ENCODE measurements at places on chromosomes 2 and 18.

DNA sequence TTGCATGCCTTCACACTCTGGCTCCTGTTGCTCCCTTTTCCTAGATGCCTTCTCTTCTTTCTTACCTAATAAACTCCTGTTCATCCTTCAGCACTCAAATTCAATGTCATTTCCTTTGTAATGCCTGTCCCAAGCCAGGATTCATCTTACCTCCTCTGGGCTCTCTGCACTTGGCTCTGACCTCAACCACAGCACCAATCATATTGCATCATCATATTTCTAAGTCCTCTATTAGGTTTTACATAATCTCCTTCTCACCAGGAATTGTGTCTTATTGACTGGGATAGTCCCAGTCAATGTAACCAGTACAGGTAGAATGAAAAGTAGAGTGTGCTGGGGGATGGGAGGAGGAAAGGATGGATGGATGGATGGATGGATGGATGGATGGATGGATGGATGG, 187.1 kb downstream of the NRP2 start:
- DNase-seq: peak; percentile 5

DNA sequence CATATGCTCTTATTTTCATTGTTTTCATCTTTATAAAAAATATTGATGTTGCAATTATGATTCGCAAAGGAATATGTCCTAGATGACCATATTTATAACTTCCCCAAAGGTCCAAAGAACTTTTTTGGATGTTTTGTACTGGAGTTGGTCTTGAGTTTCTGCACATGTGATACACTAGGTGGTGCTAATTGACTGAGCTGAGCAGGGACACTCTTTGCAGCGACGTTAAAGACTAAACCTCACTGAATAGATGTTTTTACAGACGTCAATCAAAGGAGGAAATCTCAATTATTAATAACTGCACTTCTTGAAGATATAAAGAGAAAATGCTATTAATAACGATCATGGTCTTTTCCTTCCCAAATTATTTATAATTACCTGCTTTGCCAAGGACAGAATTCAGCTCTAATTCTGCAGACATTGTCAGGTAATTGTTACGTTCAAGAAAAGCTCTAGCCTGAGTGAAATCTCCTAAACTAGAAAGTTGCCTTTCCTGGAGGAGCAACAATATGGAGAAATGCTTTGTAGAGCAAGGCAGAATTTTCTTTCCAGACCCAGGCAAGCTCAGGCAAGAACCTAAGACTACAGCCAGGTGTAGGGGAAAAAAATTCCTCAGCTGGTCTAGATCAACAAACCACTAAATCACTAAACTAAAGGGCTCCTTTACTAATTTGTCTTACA, 119.3 kb upstream of the RBBP8 start:
- peak; percentile 16 for DNase-seq

DNA sequence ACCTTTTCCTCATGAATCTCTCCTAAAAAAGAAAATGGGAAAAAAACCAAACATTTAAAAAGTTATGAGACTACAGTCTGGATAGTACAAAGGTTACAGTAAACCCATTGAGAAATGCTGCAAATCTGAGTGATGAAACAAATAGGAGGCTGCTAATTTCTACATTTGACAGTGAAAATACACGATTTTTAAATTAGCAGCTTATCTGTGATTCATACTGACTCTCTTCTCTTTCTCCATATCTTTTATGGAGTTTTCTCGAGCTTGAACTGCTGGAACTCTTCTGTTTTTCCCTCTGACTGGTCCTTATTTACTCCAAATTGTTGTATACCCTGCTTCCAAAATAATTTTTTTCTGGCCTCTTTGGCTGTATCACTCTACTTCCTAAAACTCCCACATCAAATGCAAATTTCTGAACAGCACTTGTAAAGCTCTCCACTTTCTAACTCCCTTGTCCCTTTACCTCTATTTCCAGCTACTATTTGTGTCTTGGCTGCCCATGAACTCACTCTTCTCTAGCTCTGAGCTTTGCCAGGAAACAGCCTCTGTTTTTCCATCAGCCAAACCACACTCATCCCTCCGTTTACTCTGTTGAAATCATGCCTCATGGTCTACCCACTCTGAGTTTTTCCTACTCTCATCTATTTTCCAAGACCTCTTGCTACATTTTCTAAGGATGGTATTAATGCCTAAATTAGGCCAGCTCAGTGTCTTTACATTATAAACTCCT, 73.7 kb downstream of the RBMS1 start:
- peak; percentile 34 for DNase-seq

DNA sequence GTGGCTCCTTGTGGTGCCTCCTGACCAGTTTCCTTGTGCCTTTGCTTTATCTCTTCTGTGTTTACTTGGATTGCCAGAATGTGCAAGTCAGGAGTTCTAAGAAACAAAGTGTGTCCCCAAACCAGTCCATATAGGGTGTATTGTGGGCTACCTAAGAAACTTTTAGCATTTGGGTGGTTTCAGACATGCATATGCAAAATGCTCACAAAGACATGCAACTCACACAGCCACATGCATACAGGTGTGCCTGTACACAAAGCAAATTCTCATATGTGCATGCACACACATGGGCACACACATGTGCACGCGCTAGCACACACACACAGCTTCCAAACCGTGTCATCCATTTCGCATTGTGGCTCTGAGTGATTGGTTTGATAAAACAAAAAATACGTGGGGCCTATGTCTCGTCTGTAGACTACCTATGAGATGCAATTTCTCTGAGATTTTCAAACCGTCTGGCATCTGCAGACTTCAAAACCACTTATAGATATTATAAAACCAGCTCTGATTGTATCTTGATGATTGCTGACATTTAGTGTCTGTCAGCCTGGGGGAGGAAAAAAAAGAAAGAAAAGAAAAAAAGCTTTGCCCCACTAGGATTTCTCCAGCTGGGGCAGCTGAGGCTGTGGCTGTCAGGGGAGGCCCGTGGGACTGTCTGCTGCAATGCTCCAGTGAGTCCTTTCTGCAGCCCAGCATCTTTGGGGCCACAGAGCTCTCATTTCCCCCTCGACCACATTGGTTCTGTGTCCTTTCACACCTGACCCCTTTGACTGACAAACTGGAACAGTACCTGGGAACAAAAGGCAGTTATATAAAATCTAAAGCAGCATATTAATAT, 556.1 kb downstream of the CMPK2 start:
- DNase-seq: no peak

- no peak for DNase-seq
Measured at GRCh38 chr2:225165052-225165451, 122.8 kb upstream of the DOCK10 start.

GRCh38 chr2:20599861-20600461, 50.9 kb downstream of the HS1BP3 start:
- no peak for DNase-seq

- no peak for DNase-seq
Measured at GRCh38 chr2:46200100-46200690, 97.0 kb upstream of the EPAS1 start.

- DNase-seq: no peak
Measured at GRCh38 chr2:74374509-74375205, 5.5 kb downstream of the DCTN1 start.

- no peak for DNase-seq
Measured at GRCh38 chr2:43321446-43321845, 95.0 kb upstream of the ZFP36L2 start.

DNA sequence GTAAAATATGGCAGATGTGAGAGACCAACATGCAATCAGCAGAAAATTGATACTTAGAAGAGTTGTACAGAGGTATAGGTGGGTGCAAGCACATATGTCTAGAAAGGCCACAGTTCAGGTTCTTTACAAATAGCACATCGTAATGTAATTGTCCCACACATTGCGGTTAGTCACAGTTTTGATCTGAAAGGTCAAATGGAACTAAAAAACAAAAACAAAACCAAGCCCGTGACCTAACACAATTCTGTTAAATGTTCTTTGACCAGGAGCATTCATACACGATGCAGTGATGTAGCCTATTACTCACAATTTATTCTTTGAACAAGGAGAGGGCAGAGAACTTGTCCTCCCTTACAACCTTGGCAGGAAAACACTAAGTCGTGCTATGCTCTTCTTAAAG, 108.9 kb upstream of the MAP4K3 start:
- DNase-seq: no peak

DNA sequence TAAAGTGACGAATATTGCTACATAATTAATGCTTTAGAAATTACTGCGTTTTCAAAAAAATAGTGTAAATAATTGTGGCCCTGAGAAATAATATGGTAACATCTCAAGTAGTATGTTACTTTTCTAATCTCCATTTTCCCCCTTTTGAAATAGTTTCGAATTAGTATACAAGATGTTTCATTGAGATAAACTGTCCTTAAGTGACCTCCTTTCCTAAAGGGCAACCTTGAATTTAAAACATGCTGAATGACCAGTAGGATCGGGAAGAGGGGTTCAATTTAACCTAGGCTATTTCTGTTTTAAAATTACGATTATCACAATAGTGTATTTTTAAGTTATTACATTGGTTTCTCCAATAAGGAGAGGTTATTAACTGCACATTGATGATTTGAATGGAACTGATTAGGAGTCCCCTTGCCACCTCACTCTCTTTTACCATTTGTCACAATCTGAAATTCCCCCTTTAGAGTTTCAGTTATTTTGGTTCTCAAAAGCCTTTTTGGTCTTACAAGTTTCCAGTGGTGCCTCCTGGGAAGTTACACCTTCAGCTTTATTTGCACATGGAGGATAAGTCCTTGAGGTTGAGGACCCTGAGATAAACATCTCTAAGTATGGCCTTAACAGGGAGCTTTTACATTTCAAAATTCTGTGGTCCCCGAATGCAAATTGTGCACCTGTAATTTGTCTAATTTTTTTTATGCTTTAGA, 2.3 kb downstream of the ACTR3 start:
- no peak for DNase-seq

DNA sequence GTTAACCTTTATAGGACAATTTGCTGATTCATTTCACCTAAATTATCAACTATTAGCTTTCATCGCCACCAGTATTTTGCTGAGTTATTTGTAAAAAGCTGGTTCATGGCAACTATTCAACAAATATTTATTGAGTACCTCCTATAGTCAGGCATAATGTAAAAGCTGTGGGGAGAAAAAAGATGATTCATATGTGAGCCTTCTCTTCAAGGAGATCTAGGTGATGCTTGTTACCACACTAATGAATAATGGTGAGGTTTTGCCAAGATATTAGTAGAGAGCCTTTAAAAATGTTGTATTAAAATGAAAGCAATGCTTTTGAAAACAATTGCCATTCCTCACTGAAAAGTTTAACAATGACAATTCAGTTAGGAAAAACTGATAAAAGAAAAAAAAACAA, 187.8 kb downstream of the ANKRD44 start:
- no peak for DNase-seq

DNA sequence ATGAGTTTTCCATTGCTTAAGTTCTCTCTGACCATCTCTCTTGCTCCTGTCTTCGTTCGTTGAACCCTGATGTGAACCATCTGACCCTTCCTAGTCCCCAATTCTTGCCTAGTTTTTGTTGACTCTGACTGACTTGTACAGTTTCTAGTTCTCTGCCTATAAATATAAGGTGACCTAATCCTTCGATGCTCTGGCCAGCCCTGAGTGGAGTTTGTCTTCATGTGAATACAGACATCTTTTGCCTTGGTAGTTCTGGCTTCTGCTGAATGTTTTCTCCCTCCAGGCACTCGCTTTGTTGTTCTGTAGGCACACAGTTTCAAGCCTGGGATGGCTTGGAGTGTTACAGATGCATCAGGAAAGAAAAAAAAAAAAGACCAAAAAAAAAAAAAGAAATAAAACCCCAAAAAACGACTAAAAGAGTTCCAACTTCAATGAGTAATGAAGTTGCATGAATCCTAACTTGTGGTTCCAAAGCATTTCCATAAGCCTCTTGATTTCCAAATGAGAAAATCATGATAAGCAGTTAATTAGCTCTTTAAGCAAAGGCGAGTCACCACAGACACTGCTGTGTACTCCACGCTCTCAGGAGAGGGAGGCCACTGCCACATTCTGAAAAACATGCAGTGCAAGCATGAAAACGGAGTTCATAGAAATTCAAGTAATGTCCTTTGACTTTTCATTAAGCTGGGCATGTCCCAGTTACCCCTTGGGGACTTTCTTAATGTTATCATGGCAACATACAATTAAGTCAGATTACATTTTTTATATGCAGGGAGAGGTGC, 165.2 kb downstream of the TDRD15 start:
- DNase-seq: no peak

GRCh38 chr18:56738184-56738583, 87.0 kb downstream of the WDR7 start:
- DNase-seq: no peak

GRCh38 chr2:172991031-172991430, 84.6 kb upstream of the MAP3K20 start:
- DNase-seq: no peak

- DNase-seq: no peak
Measured at GRCh38 chr18:75378376-75379315, 48.9 kb downstream of the SMIM21 start.

DNA sequence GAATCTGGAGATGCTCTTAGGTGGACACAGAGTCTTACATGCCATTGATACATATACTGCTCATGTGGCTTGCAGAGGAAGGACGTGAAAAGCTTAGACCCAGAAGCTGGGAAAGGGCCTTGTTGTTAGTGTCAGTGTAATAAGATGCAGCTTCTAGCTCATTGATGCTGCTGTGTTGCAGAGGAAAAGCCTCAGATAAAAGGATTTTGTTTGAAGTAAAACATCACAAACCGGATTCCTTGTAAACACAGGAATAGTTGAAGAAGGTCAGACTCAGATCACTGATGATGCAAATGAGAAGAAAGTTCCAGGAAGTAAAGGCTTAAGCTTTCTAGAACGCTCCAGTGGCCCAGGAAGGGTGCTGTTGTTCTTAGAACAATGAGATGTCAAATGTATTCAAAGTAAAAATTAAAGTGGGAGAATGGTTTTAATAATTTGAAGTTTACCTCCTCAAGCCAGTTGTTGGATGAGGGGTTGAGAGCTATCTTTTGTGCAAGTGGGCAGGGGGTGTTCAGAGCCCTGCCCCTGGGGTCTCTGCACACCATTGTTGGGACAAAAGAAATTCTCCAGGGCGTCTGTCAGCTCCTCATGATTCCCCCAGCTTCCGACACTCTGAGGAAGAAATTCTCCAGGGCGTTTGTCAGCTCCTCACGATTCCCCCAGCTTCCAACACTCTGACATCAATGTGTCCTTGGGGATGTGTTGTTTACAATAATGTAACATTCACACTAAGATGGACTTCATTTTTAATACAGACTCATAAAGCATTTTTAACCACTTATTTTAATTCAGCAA, 61.3 kb upstream of the CHMP1B start:
- DNase-seq: no peak

DNA sequence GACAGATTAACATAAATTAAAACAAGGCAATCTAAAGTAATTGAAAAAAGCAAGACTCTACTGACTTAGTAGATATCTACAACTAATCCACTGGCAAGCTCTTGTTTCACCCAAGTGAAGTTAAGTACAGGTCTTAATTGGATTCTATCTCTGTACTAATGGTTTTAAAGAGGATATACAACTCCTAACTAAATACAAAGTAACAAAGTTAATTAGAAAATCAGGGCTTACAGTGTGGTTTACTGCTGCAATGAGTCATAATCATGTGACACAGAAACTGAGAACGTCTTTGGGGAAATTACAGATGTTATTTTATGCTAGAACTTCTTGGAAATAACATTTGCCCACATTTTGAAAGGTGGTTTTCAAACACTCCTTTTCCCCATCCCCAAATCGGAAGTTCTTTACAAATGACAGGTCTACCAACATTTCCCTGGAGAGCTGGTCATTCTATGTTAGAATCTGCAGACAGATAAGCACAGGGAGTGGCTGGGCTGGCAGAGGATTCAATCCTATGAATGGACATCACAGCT, 245.3 kb downstream of the STK39 start:
- DNase-seq: peak; percentile 55

Data from inflammatory macrophage treated with lipopolysaccharide for 4 hours (primary cell).